CD4-positive, alpha-beta T cell treated with Interleukin-21 for 1 hour (primary cell): ENCODE measurements at places on chromosomes 6 and 20.
A peak's percentile ranks its signal among the peaks of the same experiment; 100 is the strongest.

DNA sequence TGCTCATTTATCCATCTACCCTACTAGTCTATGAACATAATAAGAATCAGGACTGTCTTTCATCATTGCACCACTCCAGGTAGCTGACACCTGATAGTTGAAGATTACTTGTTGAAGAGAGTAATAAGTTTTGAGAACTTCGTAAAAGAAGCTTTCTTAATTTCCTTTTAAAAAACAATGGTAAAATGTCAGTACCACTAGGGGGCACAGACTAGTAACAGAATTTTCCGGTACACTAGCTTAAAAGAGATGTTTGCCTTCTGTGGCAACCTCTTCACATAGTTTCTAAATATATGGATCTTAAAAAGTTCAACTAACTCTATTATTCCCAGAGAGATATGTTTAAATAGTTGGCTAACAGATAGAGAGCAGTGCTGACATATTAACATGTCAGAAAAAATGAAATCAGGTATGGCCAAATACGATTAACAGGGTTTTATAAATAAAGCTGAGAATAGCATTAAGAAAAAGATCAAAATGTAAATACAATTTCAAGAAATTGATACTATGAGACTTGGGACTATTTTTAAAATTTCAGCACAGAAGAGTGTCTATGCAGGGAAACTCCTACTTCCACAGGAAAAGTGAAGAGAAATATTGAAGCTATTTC is 5.4 kb upstream of the KCNQ5 start:
- peak; percentile 40 for DNase-seq

GRCh38 chr20:47220161-47220582 is 136.3 kb downstream of the ZMYND8 start:
- peak; percentile 41 for DNase-seq

DNA sequence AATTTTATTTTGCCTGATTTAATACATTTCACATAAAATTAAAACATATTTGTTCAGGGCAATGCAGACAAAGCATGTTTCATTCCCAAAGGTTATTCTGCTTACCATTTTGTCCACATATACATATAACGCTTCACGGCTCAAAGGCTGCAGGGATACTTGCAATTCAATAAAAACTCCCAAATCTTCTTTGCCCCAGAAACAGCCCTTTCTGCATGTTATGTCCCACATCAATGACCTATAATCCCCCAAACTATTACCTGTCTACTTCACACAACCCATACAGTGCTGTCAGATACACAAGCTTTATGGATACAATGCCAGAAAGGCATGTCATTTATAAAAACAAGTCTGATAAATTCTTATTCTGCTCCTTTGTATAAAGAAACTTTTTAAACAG is 20.2 kb downstream of the SNX5 start:
- DNase-seq: no peak

DNA sequence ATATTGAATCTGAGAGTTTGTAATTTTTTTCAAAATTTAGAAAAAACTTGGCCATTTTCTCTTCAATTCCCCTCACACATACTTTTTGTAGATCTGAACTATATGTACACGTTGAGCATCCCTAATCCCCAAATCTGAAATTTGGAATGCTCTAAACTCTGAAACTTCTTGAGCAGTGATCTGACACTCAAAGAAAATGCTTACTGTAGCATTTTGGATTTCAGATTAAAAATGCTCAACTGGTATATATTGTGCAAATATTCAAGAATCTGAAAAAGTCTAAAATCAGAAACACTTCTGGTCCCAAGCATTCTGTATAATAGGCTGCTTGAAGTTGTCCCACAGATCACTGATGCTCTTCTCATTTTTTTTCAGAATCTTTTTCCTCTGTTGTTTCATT is 78.8 kb upstream of the ZBTB24 start:
- DNase-seq: no peak

DNA sequence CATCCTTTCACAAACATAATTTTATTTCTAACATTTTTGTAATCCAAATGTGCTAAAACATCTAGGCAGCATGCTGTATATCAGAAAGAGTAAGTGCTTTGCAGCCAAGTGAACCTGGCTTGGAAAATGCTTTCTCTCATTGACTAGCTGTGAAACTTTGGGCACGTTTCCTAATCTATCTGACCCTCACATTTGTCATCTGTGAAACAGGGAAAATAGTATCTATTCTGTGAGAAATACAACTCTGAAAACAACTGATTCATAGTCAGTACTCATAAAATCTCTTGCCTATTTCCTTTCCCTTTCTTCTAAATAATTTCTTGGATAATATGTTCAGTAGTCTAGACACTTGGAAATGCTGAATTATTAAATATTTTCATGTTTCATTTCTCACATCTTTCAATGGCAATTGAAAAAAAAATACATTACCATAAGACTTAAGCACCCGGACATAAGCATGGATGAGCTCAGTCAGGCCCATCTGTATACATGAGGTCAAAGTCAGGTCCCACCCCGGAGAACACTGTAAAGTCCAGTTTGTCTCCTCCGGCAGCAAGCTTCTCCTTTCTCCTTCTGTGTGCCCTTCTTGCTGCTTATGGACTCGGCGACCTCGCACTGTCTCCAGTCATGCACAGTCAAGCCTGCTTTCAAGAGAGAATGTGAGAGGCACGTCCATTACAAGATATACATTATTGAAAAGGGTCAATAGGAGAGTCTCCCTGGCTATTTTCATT is 455.0 kb upstream of the SOX4 start:
- DNase-seq: no peak

GRCh38 chr6:4134841-4135664 is at the start of gene ECI2:
ECI2 (minus strand) TSS chr6:4135575; CDS start chr6:4135560, 15 bp downstream.
- DNase-seq: no peak

- no peak for DNase-seq
These were observed 24.6 kb downstream of the TRAM2 start for GRCh38 chr6:52552278-52552643.

- DNase-seq: no peak
These were observed 306.2 kb upstream of the NT5E start for GRCh38 chr6:85143676-85144075.

DNA sequence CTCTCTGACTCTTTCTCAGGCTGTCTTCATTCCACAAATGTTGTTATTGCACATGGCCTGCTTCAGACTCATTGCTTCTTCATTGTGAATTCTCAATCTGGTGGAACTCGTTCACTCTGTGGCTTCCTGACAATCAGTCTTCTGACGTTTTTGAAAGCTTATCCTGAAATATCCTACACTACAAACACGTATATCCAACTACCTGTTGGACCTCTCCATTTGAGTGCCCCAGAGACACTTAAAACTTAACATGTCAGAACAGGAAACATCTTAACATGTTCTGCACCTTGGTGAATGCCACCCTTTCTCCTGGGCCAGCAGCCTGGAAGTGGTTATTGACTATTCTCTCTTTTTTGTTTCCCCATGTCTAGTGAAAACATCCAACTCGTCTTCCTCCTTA is 50.8 kb downstream of the AIG1 start:
- no peak for DNase-seq

DNA sequence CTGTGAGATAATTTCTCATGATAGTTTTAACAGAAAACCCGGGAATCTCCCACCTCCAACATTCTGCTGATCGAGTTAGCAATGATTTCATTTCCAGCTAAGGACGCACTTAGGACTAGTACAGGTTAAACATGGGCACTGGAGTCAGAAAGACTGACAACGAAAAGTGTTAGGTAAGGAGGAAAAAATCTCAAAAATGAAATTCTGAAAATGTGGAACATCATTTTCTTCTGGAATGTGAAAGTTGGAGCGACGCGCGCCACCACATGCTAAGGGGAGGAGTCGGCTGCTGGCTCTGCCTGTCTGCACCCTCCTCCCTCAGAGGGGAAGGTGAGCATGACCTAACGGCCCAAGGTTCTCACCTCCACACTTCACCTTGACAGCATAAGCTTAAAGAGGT is 221.6 kb upstream of the KCNG1 start:
- DNase-seq: no peak

DNA sequence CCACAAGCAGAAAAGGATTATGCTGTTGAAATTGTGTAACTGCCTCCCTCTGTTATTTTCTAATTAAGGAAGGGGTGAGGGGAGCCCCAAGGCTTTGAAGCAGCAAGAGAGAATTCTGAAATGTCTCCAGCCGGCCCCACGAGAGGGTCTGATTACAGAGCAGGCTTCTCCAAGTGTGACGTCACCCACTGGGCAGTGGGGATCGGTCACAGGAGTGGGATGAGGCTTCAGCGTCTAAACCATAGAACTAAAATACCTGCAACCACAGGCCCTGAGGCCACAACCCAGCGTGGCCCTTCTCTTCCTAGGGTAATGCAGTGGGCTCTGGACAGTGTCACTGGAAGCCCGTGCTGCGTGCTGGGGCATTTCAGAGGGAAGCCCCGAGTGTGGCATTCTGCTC is 38.6 kb upstream of the APCDD1L start:
- no peak for DNase-seq

GRCh38 chr6:106398621-106399020 is 38.1 kb downstream of the CRYBG1 start:
- no peak for DNase-seq

GRCh38 chr6:69265706-69266105 is 531.1 kb downstream of the LMBRD1 start:
- DNase-seq: no peak

DNA sequence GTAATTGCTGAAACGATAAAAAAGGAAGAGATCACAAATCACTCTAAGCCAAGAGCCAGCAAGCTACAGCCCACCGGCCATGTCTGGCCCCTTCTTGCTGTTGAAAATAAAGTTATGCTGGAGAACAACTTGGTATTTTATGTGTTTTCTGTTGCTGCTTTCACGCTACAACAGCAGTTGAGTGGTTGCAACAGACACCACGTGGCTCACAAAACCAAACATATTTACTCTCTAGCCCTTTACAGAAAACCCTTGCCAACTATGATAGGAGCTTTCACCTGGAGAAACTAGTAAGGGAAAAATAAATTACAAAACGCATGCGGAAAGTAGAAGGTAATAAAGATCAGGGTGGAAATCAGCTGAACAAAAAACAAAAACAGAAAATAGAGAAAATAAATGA is 41.1 kb upstream of the SLCO4A1 start:
- no peak for DNase-seq

DNA sequence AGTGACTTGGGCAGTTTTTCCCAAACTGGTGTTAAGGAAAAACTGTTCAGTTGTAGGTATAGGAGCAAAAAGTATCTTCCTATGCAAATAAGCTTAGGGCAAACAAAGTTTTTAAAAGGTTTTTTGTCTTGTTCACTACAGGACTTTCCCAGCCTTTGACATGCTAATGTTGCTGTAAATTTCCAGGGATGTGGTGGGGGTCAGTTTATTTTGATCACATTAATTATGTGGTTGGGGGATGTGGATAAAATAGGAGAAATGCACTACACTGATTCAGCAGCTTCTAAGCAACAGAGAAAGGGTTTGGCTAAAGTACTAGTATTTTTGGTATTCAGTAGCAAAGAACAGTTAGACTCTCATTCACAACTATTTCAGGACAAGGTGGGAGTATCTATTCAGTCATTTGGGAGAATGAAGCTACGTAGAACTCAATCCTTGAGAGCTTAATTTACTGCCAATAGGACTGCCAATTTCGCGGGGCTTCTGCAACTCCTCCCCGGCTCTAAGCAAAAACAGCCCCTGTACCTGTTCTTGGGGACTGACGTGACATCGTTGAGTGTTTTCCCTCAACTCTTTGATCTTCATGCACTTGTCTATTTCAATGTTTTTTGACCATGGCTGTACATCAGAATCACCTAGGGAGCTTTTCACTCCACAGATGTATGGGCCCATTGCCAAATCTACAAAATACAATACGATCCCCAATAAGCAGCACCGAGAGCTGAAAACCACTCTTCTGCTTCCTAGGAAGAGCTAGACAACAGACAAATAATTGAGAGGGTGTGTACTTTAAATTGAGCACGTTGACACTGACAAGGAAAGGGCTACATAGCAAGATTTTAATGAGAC is 94.8 kb upstream of the NHSL1 start:
- DNase-seq: no peak

GRCh38 chr20:3721912-3722311 is 9.5 kb upstream of the SIGLEC1 start:
- no peak for DNase-seq

DNA sequence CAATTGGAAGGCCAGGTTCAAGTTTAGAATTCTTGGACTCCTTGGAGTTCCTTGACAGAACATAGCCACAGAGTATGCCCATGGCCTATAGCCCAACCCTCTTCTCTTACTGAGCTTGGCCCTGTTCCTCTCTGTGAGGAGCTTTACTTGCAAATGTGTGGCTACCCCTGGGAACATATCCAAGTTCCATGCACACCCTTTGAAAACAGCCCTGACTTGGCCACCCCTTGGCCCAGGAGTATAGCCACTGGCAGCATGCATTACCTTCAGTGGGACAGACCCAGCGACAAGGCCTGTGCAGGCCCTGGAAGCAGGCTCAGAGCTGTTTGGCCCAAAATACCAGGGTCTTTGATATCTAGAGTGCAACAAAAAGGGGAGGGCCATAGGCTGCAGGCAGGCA is 19.5 kb upstream of the MAS1 start:
- DNase-seq: no peak

GRCh38 chr6:3291987-3292386 is 33.2 kb downstream of the PSMG4 start:
- no peak for DNase-seq

DNA sequence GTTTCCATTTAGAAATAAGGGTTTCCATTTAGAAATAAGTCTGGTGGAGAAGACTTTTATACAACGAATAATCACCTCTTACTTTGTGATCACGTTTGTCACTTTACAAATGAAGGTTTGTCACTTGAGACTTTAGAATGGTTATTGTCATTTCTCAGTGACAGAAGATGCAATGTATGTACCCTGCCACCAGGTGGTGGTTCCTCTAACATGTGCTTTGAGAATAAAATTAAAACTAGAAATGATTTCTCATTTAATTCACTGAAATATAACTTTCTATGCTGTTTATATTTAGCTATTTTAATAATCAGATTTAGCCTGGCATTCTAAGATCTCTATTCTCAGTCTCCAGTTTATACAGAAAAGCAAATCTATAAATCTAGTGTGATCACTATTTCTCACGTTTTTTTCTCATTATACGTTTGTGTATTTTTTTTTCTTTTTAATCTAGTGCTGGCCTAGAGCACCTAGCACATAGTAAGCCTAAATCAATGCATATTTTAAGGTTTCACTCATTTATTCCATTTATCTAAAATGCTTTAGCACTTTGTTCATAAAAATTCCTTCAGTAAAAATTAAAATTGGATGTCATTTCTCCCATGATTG is 57.4 kb upstream of the TFAP2D start:
- DNase-seq: no peak

GRCh38 chr6:86888301-86888700 is 49.0 kb upstream of the HTR1E start:
- no peak for DNase-seq

GRCh38 chr6:30200551-30201281 is 12.5 kb downstream of the TRIM26 start:
- DNase-seq: no peak

DNA sequence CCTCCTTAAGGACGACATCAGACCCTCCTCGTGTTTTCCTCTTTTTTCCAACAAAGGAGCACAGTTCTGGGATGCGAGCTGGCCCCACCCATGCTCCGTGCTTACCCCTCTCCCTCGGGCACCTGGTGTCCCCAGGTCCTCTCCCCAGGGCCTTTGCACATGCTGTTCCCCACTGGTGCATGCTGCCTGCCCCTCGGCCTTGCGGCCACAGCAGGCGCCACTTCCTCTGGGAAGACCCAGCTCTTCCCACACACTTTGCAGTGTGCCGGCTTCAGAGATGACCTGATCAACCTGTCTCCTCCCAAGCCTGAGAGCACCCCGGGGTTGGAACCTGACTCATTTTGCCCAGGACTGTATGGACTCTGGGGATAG is 39.8 kb downstream of the GNAS-AS1 start:
- DNase-seq: no peak

- DNase-seq: no peak
These were observed 85.1 kb downstream of the EDN3 start for GRCh38 chr20:59385480-59385879.

GRCh38 chr6:7170117-7170732 is 62.5 kb downstream of the RREB1 start:
- no peak for DNase-seq
